ENCODE measurements at places on chromosomes 5 and 9.
A peak's percentile ranks its signal among the peaks of the same experiment; 100 is the strongest.

GRCh38 chr5:143174714-143175398 lies 228.6 kb downstream of the NR3C1 start:
- no peak for DNase-seq

- DNase-seq: no peak
Observed at GRCh38 chr9:87238545-87238944, 259.1 kb upstream of the DAPK1 start.

- peak; percentile 11 for DNase-seq
Observed at GRCh38 chr5:12825163-12825562, 920.9 kb upstream of the CTNND2 start.

DNA sequence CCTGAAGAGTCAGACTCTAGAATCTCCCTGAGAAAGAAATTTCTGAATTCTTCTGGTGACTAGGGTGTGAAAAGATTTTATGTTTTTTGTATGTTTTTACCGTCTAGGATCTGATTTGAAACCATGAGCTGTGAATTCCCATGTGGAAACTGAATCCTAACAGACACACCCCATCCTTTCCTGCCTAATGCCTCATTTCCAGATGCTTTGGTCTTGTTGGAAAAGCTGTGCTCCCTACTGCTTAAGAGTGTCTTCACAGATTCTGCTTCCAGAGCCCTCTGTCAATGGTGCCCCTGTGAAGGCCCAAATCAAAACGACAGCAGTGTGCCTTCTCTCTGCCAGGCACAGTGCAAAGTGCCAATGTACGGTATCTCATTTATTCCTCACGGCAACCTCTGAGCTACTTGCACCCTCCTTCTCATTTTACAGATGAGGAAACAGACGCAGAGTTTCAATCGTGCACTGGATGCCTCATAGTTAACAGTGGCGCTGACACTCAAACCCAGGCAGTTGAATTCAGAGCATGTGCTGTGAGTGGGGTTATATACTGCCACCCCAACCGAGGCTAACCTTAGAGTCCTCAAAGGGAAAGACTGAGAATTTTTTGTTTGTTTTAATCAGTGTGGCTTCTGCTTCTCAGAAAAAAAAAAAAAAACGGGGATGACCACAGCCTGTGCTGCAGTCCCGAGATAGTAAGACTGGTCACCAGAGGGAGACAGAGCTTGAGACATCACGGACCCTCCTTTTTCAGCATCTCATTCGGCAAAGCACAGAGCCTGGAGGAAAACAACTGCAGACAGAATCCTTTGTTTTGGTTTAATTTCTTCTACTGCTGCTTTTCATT lies 188.4 kb downstream of the SNCAIP start:
- DNase-seq: peak; percentile 25

DNA sequence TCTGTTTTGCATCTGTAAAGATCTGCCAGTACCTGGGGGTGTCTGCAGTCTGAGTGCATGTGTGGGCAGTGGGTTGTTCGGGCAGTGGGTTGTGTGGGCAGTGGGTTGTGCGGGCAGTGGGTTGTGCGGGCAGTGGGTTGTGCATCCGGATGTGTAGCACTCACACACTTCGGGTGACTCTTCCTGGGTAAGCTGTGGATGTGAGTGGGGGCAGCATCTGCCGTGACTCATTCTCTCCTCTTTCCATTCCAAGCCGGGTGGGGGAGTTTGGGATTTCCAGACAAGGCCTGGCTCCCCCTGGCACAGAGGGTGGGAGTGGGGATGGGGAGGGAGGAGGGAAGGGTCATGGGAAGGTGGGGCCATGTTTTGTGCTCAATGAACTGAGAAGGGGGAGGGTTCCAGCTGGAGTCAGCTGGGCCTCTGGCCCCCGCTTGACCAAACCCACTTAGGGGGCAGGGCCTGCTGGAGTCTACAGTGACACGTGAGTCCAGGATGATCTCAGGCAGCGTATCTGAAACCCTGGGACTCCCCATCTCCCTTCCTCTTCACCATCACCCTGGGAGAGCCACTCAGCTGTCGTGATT lies 8.3 kb downstream of the CRB2 start:
- DNase-seq: no peak

DNA sequence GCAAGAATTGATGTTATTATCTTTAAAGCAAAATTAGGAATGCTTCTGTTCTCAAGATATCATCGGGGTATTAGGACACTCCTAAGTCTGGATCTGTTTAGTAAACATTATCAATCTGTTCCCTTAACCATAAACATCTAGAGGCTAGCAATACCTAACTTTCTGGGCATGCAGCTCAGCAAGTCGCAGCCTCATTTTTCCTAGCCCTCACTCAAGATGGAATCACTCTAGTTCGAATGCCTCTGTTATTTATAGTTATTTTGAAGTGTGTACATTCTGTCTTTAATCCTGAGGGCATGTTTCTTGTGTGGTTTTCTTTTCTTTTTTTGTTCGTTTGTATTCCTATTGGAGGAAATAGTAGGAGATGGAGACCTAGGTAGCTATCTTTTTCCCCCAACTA lies 66.9 kb downstream of the FER start:
- DNase-seq: no peak

GRCh38 chr9:4339836-4340560 lies 40.1 kb upstream of the GLIS3 start:
- no peak for DNase-seq

DNA sequence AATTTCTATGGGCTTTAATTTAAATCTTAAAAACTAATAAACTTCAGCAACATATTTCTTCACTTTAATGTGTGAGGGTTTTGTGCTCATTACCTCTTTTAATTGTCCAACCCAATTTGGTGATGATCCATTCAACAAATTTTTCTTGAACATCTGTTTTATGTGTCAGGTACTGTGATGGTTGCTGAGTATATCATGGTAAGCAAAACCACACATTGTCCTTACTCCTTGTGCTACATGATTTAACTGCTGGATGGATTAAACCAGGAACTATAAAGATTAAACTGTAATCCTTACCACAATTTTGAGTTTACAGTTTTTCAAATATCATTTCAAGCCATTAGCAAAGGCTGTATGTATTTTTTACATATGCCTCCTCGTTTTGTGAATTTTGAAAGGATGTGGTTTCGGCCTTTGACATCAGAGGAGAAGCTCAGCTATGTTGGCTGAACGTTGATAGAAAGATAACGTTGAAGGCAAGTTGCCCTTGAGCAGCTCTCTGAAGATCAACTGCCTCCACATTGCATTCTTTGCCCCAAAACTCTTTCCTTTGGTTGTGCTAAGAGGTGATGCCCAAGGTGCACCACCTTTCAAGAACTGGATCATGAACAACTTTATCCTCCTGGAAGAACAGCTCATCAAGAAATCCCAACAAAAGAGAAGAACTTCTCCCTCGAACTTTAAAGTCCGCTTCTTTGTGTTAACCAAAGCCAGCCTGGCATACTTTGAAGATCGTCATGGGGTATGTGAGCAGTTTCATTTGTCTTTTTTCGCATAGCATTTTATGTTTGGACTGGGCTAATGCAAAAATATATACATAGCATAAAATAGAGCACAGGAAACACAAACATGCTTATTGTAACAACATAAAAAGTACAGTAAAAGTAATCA lies at the start of gene ITK:
Gene ITK, plus strand, starts transcription at position 467 of the 891 bp plus-strand sequence. Its CDS starts 138 bp downstream, at position 605.
- DNase-seq: no peak

DNA sequence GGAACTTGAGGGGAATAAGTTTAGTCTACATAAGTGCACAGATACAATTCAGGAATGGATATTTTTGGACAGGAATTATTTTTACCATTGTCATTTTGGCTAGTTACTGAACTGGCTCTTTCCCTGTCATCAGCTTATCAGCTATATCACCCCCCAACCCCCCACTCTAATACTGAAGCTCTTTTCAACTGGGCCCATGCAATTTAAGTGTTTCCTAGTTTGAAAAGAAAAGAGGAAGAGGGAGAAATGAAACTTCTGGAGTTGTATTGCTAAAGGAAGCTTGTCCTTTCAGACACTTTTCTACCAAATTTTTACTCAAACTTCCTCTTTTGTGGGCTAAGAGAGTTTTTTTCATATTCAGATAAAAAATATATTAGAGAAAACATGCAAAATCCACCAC lies 18.5 kb upstream of the TIMD4 start:
- DNase-seq: peak; percentile 40

DNA sequence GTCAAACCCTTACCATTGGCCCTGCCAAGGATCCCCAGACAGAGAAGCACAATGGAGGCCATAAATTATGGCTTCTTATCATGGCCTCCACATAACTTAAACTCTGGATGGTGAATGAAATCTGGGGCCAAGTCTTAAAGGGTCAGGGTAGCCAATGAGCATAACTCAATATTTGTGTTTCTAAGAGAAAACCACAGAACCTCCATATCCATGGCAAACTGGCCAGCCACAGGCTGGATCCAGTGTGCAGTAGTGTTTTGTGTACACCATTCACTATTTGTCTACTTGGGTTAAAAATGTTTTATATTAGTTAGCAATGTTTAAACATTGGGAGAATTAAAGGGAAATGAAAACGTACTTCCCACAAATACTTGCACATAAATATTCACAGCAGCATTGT lies 60.8 kb downstream of the CDO1 start:
- no peak for DNase-seq

DNA sequence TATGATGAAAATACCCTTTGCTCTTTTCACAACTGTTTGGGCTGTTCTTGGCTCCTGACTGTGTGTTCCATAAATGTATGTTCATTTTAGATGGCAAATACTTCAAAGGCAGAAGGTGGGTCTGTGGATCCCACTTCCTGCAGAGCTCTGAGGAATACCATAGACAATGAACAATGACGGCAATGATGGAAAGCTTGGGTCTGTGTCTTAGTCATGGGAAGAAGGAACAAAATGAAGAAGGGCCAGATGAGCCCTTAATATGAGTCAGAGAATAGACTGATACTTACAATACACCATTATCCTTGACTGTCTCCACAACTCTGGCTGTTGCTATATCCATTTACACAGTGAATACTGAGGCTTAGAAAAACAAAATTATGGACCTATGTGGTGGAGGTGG lies 126.0 kb downstream of the SLIT3 start:
- no peak for DNase-seq

Measured in common myeloid progenitor, CD34-positive (primary cell).